Stimulated activated CD8-positive, alpha-beta memory T cell treated with anti-CD3 and anti-CD28 coated beads, Interleukin-15, amount 100 ng/mL, for 24 hours (primary cell): ENCODE measurements at places on chromosomes 13 and 19.

DNA sequence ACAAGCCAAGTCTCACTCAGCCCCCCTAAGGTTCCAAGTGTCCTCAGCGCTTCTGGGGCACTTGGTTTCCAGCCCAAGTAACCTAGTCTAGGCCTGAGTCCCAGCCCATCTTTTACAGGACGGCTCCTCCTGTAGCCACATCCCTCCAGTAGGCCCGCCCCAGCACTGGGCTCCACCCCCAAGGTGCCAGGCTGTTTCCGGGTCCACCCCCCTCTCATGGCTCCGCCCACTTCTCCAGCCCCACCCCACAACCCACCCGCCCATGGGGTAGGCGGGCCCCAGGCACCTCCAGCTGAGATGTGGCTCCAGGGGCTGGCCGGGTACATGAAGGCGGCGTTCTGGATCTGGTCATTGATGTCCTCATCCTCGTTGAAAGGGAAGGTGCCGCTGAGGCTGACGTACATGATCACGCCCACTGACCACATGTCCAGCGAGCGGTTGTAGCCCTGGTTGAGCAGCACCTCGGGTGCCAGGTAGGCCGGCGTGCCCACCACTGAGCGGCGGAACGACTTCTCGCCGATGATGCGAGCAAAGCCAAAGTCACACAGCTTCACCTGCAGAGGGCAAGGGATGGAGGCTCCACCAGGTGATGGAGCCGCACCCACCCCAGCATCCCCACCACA lies 17.2 kb upstream of the DACT3 start:
- DNase-seq, result peak; percentile 39

DNA sequence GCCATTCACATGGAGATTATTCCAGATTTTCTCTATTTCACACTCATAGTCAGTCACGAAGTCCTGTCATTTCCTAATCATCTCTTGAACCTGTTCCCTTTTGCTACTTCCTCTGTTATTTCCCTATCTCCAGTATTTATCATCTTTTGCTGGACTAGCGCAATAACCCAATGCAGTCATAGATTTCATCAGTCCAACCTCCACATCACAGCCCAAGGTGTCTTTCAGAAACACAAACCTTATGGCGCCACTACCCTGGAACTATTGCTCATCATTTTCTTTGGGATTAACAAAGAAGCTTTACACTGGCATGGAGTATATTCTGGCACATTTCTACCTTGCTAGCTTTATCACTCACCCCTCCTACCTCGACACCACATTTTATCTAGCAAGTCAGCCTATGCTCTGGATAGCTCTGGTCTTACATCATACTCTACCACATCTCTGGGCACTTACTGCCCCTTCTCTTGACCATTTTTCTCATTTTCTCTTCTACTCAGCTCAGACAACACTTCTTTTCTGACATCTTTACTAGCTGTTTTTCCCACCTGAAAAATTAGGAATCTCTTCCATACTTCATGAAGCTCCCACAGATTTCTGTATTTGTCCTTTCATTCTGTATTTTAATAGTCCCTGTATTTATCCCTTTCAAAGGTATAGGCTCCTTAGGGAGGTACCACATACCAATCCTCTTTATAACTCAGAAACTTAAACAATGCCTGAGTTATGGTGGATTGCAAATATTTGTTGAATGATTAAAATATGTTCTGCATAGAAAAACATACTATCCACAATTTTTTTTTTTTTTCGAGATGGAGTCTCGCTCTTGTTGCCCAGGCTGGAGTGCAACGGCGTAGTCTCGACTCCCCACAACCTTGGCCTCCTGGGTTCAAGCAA lies 534.7 kb downstream of the KLF12 start:
- DNase-seq, result no peak

- no peak for DNase-seq
These were observed 24.4 kb upstream of the GPR12 start for GRCh38 chr13:26784704-26785639.

- no peak for DNase-seq
These were observed 20.3 kb downstream of the ZC3H4 start for GRCh38 chr19:47093254-47093653.

- DNase-seq, result no peak
These were observed 110.1 kb downstream of the FLT1 start for GRCh38 chr13:28384789-28385188.

DNA sequence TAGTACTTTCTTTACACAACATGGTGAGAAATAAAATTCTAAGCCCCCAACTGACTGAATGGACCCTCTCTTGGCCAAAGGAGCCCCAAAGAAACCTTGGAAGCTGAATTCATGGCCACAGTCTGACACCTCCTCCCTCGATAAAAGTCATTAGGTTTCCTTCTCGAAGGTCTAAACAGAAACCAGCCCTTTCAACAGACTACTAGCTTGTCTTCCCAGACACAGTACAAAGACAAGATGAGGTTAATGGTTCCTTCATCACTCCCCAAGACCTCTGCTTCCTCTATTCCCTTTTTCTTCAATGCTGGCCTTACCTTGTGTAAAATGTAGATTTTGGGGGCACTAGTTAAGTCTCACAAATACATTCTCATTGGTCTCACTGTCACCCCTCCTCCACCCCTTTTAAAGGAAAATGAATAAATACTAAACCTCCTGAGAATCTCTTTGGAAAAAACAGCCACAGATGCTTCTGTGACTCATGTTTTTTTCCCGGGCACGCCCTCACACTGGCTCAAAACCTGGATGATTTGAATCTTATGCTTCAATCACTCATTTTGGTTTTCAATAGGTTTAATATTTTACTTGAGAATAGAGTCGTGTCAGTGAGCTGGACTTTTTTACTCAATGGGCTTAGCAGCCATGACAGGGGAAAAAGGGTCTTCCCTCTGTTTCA lies 65.8 kb upstream of the MED4 start:
- no peak for DNase-seq

DNA sequence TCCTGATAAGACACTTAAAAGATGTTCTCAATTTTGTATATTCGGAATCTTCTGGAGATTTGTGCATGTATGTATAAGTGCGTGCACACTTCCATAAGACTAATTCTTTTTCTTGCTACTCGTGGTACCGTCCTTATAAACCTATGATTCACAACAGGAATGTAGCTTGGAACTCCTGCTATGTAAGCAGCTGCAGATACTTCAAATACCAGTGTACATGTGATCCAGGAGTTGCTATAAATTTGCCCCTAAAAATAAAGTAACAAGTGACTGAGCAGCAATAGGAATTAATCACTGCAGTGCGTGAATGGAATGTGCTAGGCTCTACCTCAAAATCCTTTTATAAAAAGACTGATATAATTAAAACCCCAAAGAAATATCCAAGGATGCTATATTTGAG lies 214.9 kb downstream of the KLF5 start:
- DNase-seq, result no peak

DNA sequence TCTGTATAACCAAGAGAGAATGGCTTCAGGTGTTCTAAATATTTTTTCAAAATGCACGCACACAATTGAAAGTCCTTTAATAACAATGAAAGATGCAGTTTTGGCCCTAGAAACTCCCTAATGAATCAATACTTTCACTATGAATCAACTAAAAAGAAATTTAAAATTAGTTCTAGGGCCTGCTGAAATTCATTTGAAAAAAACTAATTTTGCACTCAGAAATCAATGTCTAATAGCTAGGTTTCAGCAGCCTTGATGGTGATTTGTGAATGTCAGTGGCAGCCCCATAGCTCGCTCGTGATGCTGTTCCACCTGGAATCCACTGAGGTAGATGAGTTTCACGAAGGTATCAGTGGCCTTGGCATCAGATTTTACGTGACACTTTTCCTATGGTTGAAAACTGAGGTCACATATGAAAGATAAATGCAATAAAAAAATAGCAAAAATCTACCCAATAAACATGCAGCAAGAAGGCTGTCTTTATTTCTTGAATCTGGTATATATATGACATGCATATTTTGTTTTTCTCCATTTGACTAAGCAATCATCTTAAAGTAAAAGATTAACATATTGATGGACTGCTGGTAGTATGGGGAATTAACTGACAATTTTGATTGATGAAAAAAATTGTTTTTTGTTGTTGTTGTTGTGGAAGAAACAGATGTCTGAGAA lies 141.0 kb downstream of the AKAP11 start:
- DNase-seq, result no peak

DNA sequence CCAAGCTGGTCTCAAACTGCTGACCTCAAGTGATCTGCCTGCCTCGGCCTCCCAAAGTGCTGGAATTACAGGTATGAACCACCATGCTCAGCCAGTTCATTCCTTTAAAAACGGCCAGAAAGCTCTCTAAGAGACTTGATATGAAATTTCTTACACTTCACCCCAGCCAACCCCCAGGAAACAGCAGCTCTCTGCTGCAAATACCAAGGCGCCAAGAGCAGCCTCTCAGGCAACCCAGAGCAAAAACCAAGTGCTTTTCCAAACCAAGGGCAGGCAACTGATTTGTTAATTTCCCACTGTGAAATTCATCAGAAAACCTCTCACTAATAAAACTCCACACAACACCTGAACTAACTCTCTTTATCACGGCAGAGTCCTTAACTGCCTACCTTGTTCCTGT lies 44.9 kb downstream of the LATS2 start:
- DNase-seq, result no peak

DNA sequence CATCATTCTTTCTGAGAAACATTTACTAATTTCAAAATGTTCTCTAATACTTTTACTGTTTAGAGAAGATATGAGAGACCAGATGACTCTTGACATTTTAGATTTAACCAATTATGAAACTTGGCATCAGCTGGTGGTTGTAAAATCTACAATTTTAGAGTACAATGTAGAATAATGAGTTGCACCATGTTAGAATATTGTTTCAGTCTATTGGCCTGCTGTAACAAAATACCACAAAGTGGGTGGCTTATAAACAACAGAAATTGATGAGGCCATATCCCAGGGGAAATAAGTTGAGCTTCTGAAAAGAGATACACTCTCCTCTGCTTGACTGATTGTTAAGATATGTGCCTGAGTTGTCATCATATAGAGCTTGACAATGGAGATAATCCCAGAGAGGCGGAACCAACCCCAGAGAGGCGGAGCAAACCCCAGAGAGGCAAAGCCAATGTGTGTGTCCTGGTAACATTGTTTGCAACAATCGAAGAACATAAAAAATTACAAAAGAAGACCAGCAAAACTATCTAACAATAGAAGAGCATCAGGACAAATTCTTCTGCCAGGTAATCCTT lies 373.0 kb upstream of the SLITRK1 start:
- DNase-seq, result no peak

- DNase-seq, result no peak
These were observed 2.8 kb upstream of the TNFSF14 start for GRCh38 chr19:6672693-6673290.

DNA sequence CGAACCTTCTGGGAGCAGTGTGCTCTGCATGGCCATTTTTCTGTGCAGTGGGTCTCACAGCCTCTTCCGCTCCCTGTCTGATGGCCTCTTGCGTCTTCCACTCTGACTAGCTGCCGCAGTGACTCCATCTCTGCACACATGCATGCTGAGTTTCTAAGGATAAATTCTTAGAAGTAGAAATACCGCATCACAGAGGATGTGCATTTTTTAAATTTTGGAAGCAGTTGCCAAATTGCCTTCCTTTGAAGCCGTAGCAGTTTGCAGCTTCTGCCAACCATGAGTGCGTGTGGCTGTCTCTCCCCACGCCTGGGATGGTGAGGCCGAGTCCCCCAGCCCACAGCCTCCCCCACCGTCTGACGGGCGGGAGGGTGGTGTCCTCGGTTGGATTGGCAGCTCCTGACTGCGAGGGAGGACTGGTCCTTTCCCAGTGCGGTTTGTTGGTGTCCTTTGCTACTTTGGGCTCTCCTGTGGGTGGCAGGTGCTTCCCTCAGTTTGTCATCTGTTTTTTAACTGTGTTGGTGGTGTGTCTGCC lies 9.8 kb downstream of the FZR1 start:
- DNase-seq, result no peak

DNA sequence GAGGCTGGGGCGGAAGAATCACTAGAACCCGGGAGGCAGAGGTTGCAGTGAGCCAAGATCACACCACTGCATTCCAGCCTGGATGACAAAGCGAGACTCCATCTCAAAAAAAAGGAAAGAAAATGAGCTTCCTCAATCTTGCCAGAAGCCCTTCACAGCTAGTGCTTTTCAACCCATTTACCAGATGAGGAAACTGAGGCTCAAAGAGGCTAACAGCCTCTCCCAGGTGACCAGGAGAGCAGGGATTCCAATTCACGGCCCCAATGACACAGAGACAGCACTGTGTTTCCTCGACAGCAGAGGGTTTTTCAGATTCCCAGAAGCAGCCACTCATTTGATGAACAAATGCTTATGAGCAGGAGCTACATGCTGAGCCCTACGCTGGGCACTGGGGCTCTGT lies 3.2 kb downstream of the UPK1A start:
- no peak for DNase-seq

DNA sequence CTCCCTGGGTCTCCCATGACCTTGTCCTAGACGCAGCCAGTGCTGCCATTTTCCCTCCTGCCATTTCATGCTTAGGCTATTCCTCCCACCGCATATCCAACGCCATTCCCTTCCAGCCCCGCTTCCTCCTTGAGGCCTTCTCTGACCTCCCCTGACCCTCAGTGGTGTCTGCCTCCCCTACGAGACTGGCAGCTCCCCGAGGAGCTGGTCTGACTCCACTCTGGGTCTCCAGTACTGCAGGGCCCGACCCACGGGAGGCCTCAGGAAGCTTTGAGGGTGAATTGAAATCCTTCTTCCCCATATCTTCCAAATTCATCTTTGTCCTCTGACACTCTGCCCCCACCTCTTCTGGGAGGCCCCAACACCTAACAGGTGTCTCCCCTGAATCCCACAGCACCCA lies 708 bp downstream of the KLK15 start:
- DNase-seq, result no peak

- no peak for DNase-seq
These were observed 17.3 kb downstream of the DHRS12 start for GRCh38 chr13:51786425-51787265.

GRCh38 chr19:7199613-7200533 lies 94.3 kb downstream of the INSR start:
- no peak for DNase-seq
